ENCODE measurements at places on chromosomes 7 and 10.

DNA sequence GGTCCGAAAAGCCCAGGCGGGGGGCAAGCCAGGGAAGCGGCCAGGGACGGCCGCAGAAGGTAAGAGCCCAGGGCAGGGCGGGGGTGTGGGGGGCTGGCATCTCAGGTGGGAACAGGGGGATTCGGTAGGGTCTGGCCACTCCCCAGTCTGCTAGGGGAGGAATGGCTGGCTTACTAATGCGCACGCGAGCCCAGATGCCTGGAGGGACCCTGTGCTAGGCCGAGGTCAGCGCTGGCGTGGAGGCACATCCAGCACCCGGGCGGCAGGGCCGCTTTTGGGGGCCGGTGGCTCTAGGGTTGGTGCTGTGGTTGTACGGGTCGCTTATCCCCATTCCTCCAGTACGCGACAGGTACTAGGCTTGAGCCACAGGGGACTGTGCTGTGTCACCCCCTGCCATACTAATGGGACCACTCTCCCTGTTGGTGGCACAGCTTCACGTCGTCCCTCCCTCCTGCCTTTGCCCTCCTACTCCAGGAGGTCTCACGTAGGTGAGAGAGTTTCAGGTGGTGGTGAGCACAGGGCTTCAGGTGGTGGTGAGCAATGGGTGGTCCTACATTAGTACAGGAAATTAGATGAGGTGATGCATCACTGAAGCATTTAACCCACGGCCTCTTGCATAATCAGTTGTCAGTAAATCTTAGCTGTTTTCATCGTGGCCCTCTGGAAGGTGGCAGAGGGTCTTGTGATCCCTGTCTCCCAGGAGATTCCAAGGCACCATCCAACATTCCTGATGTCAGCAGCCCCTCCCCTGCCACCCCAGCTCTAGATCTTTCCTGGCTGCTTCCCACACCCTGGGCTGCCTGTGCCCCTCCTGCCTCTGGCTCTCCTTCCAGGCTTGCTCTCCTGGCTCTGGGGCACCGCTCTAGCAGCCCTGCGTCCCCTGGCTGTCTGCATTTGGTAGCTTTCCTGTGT, 971 bp downstream of the AEBP1 start:
- peak; percentile 54 for DNase-seq

- DNase-seq = peak; percentile 25
Observed at GRCh38 chr7:35565927-35566326, 129.0 kb downstream of the HERPUD2 start.

GRCh38 chr7:33981226-33981625, 75.9 kb downstream of the BMPER start:
- DNase-seq = no peak

DNA sequence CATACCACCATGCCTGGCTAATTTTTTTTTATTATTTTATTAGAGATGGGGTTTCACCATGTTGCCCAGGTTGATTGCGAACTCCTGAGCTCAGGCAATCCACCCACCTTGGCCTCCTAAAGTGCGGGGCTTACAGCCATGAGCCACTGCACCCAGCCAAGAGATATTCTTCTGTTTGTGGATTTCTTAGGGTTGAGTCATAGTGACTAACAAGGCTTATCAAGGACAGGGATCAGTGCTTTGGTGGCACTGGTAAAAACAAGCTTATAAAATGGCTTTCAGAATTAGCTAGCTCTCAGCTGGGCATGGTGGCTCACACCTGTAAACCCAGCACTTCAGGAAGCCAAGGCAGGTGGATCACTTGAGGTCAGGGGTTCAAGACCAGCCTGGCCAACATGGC, 122.4 kb downstream of the ZNF248 start:
- peak; percentile 61 for DNase-seq

- no peak for DNase-seq
Observed at GRCh38 chr10:31749301-31749700, 179.3 kb downstream of the ARHGAP12 start.

- no peak for DNase-seq
Observed at GRCh38 chr7:1973321-1974251, 259.2 kb downstream of the MAD1L1 start.
